NCI-H526 treated with DMSO at 0.1 percent for 48 hours (cell line): ENCODE measurements at places on chromosomes 4 and X.

DNA sequence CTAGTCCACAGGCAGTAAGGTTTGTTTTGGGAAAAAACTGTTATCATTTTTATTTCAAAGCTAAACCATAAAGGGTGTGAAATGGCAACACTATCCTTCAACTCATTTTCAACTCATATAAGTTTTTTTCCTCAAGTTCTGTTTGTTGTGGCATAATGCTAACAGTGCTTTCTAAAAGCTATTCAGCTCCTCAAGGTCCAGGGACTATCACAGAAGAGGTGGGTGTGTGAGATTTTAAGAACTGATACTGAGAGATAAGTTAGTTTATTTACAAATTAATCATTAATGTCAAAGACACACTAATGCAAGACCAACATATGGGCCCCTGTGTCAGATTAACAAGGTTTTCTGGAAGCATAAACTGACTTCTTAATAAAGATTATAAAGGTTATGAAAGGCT lies 11.8 kb downstream of the UGT2B15 start:
- no peak for DNase-seq

DNA sequence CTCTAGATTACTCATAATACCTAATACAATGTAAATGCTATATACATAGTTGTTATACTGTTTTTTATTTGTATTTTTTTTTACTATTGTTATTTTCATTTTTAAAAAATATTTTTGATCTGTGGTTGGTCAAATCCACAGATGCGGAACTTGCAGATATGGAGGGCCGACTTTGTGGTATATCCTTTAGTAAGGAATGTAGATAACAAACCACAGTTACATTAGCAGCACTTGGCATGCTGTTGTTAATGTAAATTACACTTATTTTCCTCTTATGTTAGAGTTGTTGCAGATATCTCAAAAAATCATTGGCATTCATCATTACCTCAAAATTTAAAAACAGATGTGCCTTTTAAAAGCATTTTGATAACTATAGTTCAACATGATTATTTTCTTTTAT lies 151.0 kb downstream of the TMEM164 start:
- no peak for DNase-seq

DNA sequence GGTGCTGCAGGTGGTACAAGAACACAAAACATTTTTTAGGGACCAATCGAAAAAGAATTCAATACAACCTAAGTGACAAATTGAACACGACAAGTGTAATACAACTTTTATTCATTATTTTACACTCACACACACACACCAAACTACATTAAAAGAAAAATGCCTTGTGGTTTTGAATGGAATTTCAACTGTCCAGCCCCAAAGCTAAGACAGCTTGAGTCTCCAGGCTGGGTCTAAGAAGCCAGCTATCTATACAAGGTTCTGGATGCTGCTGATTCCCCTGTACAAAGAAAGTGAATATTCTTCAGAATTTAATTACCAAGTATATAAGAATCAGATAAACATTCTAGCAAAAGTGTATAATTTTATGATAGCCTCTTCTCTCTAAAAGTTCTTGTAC lies 118.2 kb downstream of the PPP3CA start:
- no peak for DNase-seq

DNA sequence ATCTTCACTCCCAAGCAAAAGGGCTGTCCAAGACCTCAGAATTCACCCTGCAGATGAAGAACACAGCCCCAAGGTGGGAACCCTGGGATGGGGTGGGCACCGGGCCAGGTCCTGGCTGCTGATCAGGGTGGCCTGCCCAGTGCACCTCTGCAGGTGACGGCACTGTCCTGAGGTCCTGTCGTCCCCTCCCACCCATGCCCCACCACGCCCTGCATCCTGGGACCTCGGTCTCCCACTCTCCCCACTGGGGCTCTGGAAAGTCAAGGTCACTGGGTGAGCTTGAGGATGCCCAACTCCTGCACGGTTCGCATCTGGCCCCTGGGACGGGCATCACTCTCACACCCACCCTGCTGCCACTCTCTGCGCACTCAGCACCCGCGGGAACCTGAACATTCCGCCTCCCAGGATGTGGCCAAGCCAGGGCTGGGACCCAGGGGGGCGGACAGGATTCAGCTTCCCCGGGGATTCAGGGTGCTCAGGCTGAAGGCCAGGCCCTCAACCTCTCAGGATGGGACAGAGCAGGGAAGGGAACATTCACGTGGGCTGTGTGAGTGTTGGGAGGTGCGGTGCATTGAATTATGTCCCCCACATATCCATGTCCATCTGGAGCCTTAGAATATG lies 115.9 kb downstream of the CPZ start:
- no peak for DNase-seq

GRCh38 chrX:49710744-49711319 lies 15.0 kb upstream of the PAGE1 start:
- no peak for DNase-seq

GRCh38 chr4:80196259-80196921 lies 913 bp upstream of the PRDM8 start:
- no peak for DNase-seq

DNA sequence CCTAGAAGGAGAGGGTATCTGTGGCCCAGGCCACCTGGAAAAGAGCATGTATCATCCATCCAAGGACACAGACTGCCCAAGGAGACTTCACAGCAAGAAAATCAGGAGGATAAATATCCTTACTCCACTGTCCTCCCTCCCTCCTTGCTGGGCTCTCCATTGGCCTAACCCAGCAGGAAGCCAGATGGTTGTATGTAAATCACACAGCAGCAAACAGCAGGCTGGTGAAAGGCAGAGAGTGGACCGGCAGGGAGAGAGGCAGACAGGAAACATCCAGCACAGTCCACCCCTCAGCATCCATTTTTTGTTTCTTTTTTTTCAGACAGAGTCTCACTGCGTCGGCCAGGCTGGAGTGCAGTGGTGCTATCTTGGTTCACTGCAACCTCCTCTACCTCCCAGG lies 17.5 kb downstream of the TXK start:
- DNase-seq, result no peak

- no peak for DNase-seq
These were observed 2.5 kb downstream of the GABRQ start for GRCh38 chrX:152640034-152640818.

- DNase-seq, result no peak
These were observed 186.0 kb upstream of the FAM241A start for GRCh38 chr4:111959222-111959621.

DNA sequence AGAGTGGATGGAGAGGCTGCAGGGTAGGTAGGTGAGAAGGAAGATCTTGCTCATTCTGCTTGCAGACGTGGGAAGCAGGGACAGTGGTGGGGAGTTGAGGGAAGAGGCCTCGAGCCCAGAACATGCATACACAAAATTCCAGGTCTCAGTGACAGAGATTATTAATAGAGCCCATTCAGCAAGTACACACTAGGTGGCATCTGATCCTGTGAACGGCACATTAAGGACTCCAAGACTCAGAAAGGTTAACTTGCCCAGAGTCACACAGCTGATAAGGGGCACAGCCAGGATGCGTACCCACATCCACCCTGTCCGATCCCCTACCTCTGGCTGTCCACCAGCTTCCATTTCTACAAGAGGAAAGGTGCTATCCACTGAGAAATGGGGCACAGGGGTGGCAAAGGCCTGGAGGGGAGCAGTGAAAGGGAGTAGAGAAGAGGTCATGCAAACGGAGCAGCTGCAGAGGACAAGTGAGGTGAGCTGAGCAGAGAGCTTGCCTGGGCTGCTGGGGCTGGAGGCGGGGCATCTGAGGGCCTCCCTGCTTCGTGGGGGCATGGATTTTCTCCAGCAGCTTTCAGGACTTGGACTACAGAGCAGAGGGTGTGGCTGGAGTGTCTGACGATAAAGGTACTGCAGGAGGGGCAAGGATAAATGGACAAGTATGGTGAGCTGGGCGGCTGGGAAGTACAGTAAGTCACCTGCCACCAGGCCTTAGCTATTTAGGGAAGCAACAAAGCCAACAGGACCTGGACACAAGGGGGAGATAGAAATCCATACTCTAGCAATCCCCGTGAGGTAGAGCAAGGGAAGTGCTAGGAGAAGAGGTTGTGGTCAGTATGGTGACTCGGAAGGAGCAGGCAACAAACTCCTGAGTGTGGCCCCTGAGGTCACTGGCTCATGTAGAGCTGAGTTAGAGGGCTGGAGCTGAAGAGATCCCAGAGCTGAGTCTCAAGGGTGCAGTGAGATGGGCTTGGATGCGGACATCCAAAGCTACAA lies 11.2 kb downstream of the IDS start:
- no peak for DNase-seq

GRCh38 chr4:148574502-148574901 lies 132.3 kb upstream of the NR3C2 start:
- no peak for DNase-seq

GRCh38 chr4:168707205-168707604 lies 210.4 kb downstream of the PALLD start:
- DNase-seq, result no peak
